ENCODE measurements at places on chromosomes 2 and 18.
A peak's percentile ranks its signal among the peaks of the same experiment; 100 is the strongest.

DNA sequence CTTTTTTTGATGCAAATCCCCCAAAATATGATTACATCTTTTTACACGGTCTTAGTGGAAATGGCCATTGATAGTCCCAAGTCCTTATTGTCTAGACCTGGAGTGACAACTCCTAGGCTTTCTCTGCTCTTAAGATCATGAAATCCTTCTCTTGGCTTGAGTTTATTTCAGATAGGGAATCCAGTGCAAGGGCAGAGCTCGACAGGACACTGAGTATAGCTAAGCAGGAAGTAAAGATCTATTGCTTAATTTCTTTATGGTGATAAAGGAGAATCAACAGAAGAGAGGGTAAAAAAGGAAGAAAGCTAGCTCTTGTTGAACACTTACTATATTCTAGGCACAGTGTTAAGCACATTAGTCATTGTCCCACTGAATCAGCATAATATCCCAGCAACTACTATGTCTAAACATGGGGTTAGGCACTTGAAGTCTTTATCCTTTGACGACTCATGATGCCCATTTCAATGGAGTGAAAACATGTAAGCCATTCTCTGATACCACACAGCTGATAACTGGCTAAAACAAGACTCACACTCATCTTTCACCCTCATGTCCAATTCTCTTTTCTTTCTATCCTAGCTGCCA, 74.1 kb upstream of the LRATD1 start:
- no peak for DNase-seq

DNA sequence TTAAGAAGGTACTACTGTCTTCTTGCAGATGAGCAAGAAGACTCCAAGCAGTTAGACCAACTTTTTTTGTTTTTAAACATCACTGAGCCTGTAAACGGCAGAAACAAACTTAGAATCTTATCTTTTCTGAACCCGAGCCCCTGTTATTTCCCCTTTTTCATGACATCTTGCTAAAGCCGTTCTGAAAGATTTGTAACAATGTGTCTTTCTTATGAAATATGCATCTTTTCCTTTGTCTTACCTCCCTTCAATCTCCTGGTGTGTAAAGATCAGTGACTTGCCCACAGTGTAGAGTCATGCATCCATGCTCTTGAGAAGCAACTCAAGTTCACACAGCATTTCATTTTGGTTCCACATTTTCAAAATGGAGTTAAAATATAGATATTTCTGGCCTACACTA, 288.8 kb upstream of the CELF4 start:
- DNase-seq: no peak

DNA sequence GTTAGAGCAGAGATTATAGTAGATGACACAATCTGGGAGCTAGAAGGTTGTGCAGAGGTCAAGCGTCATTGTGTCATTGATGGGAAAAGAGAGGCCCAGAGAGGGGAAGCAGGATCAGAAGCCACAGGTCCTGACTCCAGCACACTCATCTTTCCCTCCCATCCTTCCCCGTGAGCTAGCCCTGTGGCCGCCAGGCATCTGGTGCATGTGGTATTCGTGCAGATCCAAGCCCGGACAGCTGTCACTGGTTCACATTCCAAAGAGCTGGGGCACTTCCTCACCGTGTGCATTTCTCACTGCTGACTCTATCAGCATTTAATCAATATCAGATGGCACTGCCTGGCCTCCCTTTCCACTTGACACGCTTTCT, 94.1 kb upstream of the THOC1 start:
- peak; percentile 100 for DNase-seq

- DNase-seq: no peak
Observed at GRCh38 chr2:178331474-178332432, 119.2 kb downstream of the PRKRA start.

DNA sequence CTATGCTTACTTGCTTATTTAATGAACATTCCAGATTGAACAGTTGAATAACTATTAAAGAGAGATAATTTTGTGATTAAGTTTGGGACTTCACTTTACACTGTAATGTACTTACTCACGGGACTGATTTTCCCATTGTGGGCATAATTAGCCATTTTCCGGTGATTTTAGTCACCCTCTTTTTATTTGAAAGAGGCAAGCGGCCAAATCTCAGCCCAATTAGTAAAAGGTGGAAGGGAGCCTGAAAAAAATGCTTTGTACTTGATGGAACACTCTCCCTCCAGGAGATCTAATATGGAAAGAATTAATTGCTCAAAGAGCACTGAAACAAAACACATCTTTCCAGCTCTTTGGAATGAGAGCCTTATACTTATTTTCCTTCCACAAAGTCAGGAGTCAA, 50.2 kb downstream of the CALCRL start:
- no peak for DNase-seq

GRCh38 chr2:155714983-155715382, 617.5 kb downstream of the NR4A2 start:
- DNase-seq: no peak

DNA sequence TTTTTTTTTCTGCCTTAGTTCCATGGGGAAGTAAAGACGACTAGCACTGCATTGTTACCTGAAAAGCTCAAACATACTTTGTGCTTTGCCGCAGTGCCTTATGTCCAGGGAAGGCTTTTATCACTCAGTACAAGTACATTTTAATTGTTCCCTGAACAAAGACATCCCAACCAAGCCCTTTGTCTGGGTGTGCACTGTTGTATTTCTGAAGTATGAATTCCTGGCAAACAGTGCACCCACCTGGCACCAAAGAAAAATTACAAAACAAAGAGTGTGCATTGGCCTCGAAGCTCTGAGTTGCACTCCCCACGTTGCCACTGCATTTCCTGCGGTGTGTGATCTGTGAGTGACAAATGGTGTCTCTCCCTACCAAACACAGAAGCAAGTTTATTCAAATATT, 858.5 kb upstream of the PIK3C3 start:
- peak; percentile 63 for DNase-seq

GRCh38 chr18:75455249-75456198, 28.0 kb upstream of the SMIM21 start:
- DNase-seq: peak; percentile 42

- no peak for DNase-seq
Observed at GRCh38 chr2:14638488-14638887, 6.0 kb downstream of the LRATD1 start.

- DNase-seq: peak; percentile 53
Observed at GRCh38 chr2:187435756-187436155, 12.3 kb downstream of the CALCRL start.

DNA sequence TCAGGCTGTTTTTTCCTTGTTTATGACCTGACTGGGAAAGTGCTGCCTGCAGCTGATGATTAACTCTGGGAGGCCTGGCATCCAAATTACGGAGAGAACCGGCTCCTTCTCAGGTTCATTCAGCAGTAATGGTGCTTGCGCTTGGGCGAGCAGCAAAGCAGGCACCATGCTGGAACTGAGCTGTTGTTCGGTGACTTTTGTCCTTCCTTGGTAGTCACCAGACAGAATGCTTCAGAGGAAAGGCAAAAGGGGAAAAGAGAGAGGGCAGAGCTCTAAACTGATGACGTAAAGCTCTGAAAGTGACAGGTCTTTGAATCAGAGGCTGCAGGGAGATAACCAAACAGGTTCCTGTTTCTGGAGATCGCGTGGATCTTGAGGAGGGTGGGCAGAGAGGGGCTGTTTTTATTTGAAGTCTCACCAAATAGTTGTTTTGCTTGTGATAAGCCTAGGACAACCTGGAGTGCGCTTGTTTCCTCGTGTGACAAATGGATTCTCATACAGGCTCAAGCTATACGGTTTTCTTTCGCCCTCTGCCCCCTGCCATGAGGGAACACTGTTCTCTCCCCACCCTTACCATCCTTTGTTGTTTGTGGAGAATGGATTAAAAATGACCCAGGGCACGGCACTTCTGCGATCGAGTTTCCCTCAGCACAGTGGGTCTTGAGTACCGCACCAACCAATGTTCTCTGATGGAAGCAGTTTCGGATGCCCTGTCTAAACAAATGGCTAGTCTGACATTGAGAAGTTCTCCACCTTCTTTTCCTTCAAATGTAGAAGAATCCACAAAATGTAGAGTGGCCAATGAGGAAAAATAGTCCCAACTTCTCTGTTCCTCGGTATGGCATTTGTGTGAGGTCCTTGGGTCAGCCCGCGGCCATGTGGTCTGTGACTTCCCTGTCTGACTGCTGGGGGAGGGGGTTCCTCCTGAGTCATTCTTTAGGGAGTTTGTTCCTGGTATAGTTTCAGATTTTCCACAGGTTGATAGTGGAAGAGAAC, 1.3 kb downstream of the RASGRP3 start:
- DNase-seq: no peak

GRCh38 chr2:240568678-240569522, 616 bp downstream of the RNPEPL1 start:
- peak; percentile 60 for DNase-seq

GRCh38 chr2:202817771-202818170, 53.8 kb downstream of the ICA1L start:
- DNase-seq: no peak

GRCh38 chr2:200050921-200051610, 95.7 kb downstream of the MAIP1 start:
- no peak for DNase-seq

DNA sequence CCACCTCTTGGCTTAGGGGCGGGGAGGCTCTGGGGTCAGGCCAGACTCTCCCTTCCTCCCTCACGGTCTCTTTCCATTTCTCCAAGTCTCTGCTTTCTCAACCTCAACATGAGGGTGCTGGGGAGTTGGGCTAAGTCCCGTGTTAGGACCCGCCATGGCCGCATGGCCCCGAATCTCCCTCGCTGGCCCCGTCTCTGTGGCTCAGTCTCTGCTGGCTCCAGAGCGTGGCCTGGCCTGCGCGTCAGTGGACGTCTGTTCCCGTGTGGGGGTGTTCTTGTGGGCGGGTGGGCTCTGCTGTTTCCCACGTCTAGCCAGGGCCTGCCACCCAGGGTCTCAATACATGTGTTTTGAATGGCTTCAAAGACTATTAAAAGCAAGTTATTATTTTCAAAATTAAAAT, 12.4 kb downstream of the ALLC start:
- no peak for DNase-seq

DNA sequence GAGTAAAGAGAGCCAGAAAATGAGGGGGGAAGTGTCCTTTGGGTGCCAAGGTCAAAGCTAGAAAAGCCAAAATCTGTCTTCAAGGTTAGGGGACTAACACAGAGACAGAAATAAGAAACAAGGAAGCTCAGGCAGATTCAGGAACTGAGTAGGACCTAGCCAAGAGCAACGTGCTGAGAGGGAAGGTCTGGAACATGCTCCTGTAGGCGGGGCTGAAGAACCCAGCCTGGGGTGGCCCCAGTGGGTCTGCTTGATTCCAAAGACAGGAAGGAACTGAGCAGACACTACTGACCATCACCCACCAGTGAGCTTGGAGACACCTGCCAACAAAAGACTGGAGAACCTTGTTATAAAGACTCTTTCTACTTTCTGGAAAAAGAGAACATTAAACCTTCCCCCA, 105.1 kb downstream of the SP3 start:
- DNase-seq: no peak

GRCh38 chr2:157363612-157364101, 38.0 kb upstream of the ERMN start:
- DNase-seq: peak; percentile 83

DNA sequence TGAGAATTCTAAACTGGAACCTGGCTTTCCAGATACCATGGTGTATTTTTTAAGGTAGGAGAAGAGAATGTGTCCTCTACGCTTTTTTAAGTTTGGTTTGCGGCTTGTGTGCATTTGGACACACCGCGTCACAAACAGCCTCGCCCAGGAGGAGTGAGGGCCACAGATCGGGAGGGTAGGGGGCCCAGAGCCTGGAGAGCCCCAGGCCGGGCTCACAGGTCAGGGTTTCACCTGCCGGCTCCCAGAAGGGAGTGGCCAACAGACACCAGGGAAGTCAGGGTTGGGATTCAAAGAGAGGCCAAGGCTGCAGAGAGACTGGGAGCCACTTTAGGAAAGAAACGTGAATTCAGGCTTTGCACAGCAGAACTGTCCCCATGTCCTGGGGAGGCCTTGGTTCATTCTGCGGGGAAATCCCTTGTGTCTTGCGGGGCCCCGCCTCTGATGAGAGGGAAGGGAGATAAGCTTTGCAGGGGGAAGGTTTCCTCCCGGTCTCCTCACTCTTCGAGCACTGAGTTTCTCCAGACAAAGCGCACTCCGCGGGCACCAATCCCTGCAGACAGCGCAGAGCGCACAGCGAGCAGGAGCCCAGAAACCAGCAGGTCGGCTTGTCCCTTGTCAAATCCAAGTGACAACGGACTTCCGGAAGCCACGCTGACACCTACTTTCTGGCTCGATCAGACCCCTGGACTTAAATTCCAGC, 2.0 kb upstream of the TUBB6 start:
- no peak for DNase-seq

DNA sequence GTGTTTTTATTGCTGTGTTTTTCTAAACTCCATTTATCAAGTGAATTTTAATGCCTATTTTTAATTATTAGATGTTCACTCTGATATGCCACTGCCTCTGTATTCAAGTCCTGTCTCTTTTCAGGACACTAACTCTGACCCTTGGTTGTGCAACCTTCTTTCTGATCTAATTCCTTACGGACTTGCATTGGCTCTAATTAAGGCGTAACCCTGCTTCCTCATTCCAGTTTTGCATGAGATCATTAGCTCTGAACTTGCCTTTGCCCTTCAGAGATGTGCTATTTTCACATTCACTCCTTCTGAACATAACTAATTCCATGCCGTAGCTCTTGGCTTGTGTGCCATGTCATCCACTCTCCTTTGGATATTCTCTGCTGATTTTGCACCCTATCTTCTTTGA, 162.5 kb upstream of the TMEFF2 start:
- no peak for DNase-seq

DNA sequence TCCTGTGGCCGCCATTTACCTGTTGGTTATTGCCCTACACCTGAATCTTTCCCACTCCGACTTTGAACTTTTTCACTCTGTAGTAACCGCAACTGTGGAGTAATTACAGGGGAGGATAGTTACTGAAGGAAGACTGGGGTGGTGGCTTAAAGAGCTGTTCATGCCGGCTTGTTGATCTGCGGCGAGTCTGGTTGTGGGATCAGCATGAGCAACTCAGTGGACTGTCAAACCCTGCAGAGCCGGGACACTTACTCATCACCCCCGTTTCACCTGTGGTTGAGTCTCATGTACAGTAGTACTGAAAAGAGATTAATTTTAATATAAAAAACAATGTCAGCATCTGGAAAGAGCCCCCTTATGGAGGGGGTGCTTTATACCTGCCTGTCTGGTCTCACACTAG, 2.1 kb downstream of the ASB1 start:
- no peak for DNase-seq

- peak; percentile 93 for DNase-seq
Observed at GRCh38 chr2:152573168-152573567, 144.1 kb downstream of the PRPF40A start.

DNA sequence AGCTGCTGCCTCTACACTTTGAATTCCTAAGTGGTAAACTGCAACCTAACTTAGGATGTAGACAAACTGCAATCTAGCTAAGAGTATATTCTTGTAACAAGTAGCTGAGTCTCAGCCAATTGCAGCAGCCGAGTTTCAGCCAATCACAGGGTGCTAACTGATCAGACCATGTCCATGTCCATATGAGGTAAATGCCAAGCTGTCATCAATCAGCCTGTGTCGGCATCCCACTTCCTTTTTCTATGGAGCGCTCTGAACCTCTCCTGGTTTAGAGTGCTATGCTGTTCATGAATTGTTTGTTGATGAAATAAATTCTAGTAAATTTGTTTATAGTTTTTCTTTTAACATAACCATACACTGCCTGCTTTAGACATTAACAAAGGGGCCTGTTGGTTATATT, 408.8 kb downstream of the NBAS start:
- peak; percentile 14 for DNase-seq

- no peak for DNase-seq
Observed at GRCh38 chr2:15619510-15619909, 27.8 kb downstream of the DDX1 start.

GRCh38 chr2:85414761-85415553, 3.6 kb upstream of the SH2D6 start:
- no peak for DNase-seq

- DNase-seq: no peak
Observed at GRCh38 chr2:230152334-230152733, 67.5 kb downstream of the SP110 start.

- DNase-seq: no peak
Observed at GRCh38 chr2:98091738-98092137, 4.8 kb downstream of the VWA3B start.
